ENCODE measurements at places on chromosomes 1 and 21. TPM values are rescaled to one million over a fixed set of nuclear protein-coding genes. Genes with fewer than 3 reads are reported as not detected.

OVAAL gene
- not detected for total RNA-seq

KCNK1 gene
- total RNA-seq: 2.3 TPM

PIGR gene
- total RNA-seq: 0.07 TPM

CENPL gene
- total RNA-seq: 23.2 TPM

AGMAT gene
- total RNA-seq: 31.5 TPM

CFAP74 gene
- total RNA-seq: not detected

DNA sequence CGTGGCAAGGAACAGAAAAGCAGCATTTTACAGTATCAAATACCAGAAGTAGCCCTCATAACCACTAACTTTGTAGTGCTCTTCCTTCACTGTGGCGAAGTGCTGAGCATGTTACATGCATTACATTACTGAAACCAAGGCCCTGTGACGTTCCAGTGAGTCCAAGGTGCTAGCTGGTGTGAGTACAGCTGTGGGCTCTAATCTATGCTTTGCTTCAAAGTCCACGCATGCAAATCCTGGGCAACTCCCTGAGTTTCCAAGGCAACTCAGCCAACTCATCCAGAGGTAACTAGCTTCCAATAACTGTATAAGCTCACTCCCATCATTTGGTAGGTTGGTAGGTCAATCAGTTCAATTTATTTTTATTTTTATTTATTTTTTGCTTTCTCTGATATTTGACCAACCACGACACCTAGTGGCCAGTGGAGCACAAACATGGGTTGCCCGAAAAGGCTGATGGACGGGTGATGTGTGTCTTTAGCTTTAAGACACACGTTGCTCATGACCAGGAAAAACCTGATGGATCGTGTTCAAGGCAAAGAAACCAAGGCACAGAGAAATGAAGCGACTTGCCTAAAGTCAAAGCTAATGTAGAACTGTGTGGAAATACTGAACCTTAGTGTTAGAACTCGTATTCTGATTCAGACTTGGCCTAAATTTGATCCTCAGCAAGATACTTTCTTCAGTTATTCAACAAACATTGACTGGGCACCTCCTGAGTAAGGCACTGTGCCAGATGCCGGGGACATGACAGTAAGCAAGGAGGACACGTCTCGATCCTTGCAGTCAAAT is 73.0 kb downstream of the GNG12 start:
- DNase-seq: peak; percentile 85

- no peak for DNase-seq
Observed at GRCh38 chr1:99315305-99315704, 51.0 kb downstream of the PLPPR4 start.

DNA sequence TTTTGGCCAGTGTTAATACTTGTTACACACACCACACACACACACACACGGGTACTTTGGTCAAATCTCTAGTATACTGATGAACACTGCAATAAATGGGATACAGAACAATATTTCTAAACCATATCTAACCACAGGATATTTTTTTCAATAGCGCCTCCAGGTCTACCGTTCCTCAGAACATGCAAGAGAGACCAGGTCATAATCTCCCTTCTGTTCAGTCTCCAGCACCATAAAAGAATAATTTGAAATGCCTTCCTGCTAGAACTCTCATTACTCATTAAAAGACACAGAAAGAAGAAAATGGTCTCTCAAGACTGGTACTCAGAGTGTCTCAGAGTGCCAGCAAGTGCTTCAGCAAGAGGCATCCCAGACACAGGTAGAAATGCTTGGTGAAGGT is 11.5 kb upstream of the SLC44A3 start:
- no peak for DNase-seq

DNA sequence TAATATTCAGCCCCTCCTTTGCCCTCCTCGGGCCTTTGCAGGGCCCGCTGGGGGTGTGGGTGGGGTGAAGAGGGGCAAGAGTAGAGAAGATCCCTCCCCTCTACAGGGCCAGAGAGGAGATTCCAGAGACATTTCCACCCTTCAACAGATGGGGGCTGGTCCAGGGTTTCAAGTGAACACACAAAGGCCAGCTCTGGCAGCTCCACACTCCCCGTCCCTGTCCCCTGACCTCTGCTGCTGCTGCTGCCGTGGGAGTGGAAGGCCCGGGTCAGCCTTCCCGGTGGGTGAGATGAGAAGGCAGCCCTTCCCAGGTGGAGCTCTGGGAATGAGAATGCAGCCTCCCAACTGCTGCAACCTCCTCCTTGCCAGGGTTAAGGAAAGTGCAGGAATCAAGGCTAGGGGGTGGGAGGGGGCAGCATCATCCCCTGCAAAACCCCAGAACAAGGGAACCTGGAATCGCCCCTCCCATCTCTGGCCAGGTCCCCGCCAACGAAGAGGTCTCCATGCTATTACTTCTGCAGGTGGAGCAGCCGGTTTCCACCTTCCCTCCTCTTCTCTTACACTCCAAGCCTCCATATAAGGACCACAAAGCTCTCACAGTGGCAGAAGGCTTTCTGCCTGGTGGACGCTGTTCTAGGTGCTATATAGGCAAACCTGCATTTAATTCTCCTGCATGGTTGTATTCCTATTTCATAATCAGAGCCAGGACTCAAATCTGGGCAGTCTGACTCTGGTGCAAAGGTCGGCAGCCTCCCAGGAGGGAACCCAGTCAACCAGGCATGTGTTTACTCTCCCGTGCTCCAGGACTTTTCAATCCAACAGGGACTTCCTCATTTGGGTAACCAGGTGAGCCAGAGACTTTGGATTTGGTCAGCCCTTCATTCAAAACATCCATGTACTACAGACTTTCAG is 22.9 kb upstream of the ARHGEF10L start:
- DNase-seq: no peak

DNA sequence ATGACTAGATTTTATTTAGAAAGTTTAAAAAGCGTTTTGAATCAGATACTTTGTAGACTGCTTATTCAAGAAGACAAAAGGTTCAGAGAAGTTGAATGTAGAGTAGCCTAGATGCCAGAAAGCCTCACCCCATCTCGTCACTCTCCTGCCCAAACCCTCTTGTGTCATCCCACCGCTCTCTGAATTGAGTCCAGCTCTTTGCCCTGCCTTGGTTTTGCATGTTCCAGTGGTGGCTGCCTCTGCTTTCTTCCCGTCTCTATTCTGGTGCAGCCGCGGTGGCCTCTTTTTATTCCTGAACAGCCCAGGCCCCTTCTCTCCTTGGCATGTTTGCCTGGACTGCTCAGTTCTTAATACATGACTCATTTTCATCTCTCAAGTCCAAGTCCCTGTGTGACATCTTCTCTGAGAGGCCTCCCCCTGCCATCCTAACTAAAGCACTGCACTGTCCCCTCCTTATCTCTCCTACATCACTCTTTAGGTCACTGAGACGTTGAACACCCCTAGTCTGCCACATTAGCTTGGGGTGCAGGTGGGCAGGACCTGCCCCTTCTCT is 22.9 kb downstream of the PRDM2 start:
- no peak for DNase-seq

GRCh38 chr1:151294742-151295462 is 12.8 kb downstream of the ZNF687 start:
- no peak for DNase-seq

- DNase-seq: peak; percentile 77
Observed at GRCh38 chr1:89957107-89957506, 37.8 kb upstream of the ZNF326 start.

DNA sequence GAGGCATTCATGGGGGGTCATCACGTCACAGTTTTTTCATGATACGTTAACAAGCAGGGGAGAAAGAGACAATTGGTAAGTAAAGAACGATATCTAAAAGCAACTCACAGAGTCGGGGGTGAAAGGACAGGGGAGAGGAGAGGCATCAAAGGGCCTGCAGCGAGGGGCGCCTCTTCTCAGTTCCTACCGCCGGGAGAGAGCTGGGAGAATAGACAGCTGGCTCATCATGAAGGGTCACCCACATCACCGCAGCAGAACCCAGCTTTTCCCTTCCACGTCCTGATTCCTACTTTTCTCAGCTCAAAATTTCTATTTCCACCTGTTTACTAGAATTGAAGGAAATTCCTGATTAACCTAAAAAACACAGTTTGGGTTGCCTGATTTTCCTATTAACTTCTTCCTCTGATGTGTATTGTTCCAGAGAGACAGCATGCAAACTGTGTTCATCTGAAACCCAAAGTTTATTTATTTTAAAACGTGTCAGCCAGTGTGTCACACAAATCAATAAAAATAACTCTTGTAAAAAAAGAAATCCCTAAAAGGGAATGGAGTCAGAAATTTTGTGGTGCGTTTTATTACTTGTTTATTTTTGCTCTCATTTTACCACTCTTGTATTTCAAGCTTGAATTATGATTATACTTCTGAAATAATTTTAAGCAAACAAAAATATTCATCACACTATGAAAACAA is 75.4 kb downstream of the SLC25A24 start:
- no peak for DNase-seq

DNA sequence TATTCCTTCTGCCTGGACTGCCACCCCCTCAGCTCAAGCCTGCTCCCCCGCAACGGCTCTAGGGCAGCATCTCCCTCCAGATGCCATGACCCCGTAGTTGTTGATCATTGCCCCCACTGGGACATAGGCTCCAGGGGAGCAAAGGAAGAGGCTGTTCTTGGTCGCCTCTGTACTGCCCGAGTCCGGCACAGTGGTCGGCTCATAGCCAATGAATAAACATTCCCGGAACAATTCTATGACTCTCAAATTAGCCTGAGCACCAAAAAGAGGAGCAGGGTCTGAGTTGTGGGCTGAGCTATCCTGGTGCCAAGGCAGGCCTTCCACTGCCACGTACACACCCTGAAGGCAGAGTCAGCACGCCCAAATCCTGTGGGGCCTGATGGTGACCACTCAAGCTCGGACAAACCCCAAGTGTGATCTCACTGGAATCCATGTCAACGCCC is 33.1 kb downstream of the CAPZB start:
- DNase-seq: no peak

DNA sequence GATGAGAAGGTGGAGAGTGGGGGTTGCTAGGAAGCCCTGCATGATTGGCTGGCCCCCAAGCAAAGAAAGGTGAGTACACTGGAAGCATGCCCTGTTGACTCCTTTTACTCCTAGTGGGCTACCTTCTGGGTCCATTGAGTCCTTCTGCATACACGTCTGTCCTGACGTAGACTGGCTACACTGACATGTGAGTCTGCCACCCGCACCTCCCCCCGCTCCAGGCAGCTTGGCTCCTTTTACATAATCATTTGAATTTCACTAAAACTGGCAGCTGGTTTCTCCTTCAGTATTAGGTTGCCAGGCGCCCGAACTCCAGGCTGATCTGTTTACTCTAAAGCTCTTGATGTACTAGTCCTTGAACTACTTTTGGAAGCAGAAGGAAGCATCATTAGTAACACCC is 8.7 kb downstream of the MRPS21 start:
- DNase-seq: no peak

GRCh38 chr21:34166468-34166867 is 93.1 kb downstream of the MRPS6 start:
- peak; percentile 67 for DNase-seq

DNA sequence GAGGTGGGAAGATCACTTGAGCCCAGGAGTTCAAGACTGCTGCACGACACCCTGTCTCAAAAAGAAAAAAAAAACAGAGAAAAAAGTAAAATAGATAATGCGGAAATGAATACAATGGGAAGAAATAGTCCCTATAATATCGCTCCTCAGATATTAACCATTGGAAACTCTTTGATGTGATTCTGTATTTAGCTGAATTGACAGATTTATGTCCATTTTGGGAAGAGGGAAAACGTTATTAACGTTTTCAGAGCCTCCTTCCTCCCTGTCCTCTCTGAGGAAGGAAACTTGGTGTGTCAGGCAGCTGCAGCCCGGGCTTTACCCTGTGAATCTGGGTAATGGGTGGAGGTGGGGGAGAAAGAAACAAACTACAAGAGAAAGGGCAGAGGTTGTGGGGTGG is 61.6 kb upstream of the ECE1 start:
- no peak for DNase-seq

DNA sequence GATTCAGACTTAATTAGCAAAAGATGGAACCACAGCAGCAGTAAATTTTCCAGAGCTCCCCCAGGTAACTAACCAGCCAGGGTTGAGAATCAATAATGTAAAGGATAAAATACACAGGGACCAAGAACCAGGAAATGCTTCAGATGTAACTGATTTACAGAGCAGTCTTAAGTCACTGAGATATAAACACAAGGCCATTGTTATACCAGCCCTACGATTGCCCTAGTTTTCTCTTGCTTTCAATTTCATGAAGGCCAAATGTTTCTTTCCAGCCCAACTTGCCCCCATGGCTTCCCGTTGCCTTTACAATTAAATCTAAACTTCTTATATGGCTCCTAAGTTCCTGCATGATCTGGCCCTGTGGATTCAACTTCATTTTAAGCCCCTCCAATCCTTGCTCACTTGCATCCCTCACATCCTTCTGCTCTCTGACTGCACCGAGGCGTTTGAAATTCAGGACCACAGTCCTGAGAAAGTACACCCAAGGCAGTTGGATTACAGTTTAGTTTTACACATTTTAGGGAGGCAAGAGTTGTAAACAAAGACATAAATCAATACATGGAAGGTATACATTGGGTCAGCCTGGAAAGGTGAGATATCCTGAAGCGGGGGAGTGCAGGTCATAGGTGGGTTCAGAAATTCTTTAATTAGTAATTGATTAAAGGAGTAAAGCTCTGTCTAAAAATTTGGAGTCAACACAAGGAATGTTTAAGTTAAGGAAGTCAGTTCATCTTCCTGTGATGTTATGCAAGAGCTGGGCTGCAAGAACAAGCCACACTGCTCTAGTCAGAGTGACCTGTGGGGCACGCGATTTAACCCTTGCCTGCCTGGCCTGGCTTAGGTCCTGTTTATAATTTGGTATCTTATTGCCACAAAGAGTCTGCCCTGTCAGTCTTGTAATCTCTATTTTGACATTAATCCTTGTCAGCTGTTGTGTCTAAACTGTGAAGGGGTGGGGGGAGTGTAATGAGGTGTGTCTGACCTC is 69.9 kb upstream of the COG2 start:
- no peak for DNase-seq

GRCh38 chr1:234897390-234897749 is 231.3 kb downstream of the TOMM20 start:
- no peak for DNase-seq

GRCh38 chr21:45177039-45177438 is 102.7 kb downstream of the ADARB1 start:
- DNase-seq: peak; percentile 34

GRCh38 chr1:111302374-111302773 is 11.7 kb downstream of the CHIA start:
- DNase-seq: no peak

DNA sequence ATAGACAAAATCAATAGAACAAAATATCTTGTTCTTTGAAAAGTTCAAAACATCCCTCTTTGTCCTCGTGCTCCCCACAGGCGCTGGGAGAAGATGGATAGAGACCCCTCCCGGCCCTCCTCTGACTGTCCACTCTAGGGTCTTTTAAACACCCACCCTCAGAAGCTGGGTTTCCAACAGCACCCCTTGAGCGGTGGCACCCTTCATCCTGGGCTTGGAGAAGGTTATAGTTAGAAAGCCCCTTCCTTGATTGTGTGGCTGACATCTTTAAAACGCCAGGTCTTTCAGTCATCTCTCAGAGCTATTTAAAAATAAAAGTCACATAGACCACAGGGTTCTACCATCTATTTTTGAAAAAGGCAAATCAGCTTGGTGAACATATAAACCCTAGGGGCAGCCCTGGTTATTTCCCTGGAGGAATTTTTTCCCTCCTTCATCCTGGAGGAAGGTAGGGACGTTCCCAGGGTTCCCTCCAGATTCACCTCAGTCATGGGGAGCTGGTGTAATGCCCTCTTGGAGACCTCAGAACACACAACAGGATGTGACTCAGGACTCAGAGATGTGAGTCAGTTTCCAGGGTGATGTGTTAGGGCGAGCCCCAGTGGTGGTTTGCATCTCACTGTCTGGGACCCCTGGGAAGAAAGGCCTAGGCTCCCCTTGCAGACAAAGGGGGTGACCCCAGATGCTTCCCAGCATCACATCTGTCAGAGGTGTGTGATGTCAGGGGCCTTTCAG is 138.5 kb downstream of the CLIC6 start:
- DNase-seq: peak; percentile 84

- DNase-seq: no peak
Observed at GRCh38 chr1:24888971-24889676, 41.0 kb downstream of the RUNX3 start.

All from activated CD4-positive, alpha-beta T cell treated with anti-CD3 and anti-CD28 coated beads, Interleukin-2, amount 10 ng/mL, durations not matched to agents 24 days and 14 days (primary cell).